NCI-H82 (cell line): ENCODE measurements at places on chromosomes 11 and 22.
A peak's percentile ranks its signal among the peaks of the same experiment; 100 is the strongest.

DNA sequence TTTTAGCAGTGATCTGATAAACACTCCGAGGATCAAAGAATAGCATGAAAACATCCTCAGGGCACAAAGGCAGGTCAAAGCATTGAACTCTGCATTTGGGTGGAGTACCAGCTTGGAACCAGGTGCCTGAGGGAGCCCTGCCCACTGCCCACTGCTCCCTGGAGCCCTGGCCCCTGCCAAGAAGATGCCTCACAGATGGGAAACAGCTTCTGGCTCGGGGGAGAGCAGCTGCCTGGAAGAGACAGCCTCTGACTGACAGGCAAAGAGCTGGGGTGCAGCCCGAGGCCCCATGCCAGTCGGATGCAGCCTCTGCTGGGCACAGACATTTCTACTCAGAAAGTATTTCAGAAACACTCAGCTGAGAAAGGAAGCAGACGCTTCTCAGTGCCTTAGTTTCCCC, 13.2 kb downstream of the LMO1 start:
- DNase-seq: no peak

- peak; percentile 78 for DNase-seq
These were observed 21.8 kb downstream of the SNX19 start for GRCh38 chr11:130894322-130895025.

GRCh38 chr22:30291058-30291892, 2.0 kb upstream of the CASTOR1 start:
- DNase-seq: peak; percentile 33

DNA sequence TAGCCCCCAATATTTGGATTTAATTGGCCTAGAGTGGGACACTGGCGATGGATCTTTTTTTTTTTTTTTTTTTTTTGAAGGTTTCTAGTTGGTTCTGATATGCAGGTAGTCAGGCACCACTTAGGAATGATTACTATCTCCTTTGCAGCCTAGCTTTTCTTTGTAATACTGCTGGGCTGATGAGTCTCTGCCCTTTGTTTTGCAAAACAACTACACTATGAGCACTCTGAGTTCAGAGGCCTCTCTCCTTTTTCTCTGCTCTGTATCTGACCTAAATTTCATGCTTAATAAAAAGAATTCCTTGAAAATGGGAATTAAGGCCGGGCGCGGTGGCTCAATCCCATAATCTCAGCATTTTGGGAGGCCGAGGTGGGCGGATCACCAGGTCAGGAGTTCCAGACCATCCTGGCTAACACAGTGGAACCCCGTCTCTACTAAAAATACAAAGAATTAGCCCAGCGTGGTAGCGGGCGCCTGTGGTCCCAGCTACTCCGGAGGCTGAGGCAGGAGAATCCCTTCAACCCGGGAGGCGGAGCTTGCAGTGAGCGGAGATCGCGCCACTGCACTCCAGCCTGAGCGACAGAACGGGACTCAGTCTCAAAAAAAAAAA, 1312.3 kb downstream of the FAM181B start:
- DNase-seq: no peak

DNA sequence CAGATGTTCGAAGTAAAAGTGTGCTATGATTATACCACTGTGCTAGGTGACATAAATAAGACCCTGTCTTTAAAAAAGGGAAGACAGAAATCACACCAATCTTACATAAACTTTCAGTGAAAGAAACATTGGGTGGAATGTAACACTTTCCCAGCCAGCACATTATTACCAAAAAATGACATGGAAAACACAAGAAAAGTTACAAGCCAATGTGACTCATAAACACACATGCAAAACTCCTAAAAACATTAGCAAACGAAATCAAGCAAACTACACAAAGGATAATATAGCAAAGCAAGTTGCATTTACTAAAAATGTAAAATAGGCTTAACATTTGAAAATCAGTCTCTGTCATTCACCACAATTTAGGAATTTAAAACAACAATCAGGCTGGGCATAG, 47.0 kb downstream of the SBF2 start:
- no peak for DNase-seq

DNA sequence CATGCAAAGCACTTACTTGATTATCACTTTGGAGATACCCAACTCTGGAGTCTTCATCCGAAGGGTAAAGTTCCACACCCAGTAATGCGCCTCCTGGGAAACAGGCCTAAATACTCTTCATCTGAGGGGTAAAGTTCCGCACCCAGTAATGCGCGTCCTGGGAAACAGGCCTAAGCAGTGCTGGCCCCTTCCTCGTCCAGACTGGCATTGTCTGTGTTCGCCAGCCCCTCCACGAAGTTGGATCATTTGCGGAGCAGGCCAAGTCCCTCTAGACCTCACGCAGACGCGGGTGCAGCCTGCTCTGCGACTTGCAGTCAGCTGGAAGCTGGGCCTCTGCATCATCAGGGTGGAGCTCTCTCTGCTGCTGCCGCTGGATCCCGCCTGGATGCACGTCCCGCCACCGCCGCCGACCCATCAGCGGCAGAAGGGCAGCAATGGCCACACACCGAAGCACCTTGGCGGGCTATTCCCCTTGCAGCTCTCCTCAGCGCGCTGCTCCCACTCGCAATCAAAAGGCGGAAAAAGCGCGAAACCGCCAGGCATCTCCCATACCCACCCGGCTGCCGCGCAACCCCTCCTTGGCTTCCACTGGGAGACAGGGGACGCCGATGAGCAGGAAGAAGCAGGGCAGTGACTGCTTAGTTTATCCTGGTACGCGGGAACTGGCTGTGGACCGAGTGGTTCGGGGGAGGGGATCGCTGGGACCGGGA, 34.1 kb upstream of the GLYATL1 start:
- DNase-seq: peak; percentile 72

GRCh38 chr11:58433638-58434203, 5.8 kb upstream of the OR5B2 start:
- no peak for DNase-seq

DNA sequence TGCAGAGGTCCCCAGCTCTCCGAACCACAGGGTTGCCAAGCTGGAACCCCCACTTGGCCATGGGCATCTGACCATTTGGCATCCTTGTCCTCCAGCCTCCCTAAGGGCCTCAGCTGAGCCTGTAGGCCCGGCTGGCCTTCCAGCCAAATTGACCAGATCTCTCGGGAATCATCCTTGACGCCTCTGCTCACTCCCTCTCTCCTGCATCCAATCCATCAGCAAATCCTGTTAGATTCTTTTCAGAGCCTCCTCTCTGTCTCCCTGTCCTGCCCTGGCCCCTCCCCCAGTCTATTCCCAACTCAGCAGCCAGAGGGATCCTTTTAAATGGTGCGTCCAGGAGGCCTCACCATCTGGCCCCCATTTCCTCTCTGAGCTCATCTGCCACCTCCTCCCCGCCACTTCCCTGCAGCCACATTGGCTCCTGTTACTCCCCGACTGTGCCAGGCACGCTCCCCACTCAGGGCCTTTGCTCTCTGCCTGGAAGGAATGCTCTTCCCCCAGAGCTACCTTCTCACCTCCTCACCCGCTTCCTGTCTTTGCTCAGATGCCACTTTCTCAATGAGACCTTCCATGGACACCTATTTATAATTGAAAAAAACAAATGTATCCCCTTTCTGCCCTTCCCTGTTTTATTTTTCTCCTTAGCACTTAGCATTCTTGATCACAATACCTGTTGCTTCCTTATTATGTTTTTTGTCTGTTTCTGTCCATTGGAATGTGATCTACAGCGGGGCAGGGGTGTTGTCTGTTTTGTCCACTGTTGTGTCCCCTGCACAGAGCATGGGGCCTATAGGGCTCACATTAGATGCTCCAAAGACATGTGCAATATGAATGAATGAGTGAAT, 78.1 kb downstream of the NFAM1 start:
- DNase-seq: peak; percentile 99

- no peak for DNase-seq
These were observed 108.9 kb upstream of the SORL1-AS1 start for GRCh38 chr11:121561716-121562115.

- DNase-seq: no peak
These were observed 31.6 kb downstream of the RPS6KA4 start for GRCh38 chr11:64390558-64390957.

DNA sequence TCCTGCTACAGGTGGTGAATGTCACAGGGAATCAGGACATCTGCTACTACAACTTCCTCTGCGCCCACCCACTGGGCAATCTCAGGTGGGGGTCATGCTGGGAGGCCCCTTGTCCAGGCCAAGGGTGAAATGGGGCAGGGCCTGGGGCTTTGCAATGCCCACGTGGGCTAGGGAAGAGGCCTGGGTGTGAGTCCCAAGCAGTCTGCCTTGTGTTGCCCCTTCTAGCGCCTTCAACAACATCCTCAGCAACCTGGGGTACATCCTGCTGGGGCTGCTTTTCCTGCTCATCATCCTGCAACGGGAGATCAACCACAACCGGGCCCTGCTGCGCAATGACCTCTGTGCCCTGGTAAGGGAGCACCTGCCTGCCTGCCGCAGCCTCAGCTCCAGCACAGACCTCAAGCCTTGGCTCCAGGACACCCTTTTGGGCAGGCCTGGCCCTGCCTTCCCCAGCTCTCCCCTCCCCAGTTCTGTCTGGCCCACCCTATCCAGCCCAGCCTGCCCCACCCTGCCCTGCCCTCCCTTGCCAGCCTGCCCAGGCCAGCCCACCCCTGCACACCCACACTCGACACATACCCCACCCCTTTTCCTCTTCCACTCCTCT, 9.1 kb upstream of the TAGLN start:
- no peak for DNase-seq

- no peak for DNase-seq
These were observed 85.4 kb downstream of the TTC28 start for GRCh38 chr22:28594076-28594796.

DNA sequence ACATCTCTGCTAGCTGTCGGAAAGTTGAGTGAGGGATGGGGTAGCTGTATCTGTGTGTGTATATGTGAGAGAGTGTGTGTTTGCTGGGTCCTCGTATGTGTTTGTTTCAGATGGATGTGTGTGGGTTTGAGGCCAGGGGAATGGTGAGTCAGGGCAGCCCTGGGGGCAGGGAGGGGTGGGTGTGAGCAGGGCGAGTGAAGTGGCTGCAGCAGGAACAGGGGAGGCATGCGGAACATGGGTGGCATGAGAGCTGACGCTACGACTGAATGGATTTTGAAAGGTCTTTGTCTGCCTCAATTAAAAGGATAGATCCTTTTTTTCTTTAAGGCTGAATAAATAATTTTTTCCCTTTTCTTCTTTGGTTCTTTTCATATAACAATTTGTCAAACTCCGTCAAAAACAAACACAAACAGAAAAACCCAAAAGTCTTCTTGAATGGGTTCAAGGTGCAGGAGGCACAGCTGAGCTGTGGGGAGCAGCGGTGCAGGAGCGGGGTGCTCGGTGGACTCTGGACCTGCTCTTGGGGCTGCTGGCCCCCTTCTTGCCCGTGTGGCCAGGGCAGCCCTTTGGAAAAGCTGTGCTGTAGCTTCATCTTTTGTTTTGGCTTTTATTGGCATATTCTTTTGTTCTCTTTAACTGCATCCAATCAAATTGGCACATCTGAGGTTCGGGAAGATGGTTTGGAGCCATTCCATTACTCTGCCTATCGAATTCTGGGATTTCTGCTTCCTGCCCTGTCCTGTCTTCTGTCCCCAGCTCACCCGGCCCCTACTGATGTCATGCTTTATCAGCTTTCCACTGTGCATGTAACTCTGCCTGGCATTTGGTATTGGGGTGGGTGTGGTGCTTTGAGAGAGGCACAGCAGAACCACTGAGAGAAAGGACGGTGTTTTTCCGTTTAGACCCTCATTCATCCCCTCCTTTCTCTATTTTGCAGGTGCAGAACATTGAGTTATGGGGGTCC, 80.1 kb downstream of the ADAMTS15 start:
- no peak for DNase-seq

DNA sequence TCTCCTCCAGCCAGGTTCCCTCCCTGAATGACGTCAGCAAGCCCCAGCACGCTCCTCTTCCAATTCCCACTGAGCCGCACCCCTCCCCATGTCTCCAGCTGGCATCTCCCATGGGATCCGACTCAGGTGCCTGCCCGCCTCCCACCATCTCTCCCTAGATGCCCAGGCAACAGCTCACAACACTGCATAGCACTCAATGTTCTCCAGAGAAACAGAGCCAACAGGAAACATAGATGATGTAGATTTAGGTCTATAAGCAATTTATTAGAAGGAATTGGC, 532.3 kb downstream of the BRD1 start:
- DNase-seq: no peak

- no peak for DNase-seq
These were observed 75.6 kb upstream of the ARHGAP32 start for GRCh38 chr11:129267716-129268115.

GRCh38 chr11:6472934-6473333, 807 bp downstream of the TRIM3 start:
- DNase-seq: peak; percentile 13

GRCh38 chr11:112901924-112902323, 59.3 kb upstream of the NCAM1 start:
- DNase-seq: no peak

DNA sequence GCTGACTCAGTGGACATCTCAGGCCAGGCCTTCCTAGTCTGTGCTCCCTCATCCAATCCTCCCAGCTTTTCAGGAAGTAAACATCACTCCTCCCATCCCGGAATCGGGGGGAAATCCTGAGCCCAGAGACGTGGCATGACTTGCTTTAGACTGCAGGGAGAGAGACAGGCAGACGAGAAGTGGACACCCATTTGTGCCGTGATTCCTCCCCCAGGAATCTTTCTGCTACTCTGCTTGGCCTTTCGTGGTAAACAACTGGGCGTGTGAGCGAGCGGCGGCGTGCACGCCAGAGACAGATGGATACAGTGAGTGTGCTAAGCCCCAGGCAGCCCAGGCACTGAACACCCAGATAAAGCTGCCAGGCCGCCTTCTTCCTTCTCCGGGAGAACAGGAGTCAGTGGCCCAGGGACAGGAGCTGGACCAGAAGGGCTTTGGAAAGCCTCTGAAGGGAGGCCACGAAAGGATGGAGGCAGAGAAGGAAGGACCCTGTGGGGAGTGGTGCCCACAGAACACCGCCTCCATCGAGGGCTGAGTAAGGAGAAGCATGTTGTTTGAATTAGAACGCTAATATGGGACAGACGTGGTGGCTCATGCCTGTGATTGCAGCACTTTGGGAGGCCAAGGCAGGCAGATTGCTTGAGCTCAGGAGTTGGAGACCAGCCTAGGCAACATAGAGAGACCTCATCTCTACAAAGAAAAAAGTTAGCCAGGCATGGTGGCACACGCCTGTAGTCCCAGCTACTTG, 53.0 kb upstream of the PRR5 start:
- DNase-seq: peak; percentile 40

GRCh38 chr11:63922673-63923192, 5.8 kb upstream of the RCOR2 start:
- DNase-seq: peak; percentile 50

DNA sequence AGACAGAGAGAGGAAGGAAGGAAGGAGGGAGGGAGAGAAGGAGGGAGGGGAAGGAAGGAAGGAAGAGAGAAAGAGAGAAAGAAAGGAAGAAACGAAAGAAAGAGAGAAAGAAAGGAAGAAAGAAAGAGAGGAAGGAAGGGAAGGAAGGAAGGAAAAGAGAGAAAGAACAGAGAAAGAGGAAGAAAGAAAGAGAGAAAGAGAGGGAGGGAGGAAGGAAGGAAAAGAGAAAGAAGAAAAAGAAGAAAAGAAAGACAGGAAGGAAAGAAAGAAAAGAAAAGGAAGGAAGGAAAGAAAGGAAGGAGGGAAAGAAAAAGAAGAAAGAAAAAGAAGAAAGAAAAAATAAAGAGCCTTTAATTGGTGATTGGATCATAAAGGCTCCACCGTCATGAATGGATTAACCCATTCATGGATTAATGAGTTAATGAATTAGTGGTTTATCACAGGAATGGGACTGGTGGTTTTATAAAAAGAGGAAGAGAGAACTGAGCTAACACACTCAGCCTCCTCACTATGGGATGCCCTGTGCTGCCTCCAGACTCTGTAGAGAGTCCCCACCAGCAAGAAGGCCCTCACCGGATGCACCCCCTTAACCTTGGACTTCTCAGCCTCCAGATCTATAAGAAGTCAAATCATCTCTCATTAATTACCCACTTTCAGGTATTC, 9.0 kb upstream of the PLAAT2 start:
- no peak for DNase-seq
